T-helper 2 cell (primary cell): ENCODE measurements at places on chromosomes 6 and 20.

DNA sequence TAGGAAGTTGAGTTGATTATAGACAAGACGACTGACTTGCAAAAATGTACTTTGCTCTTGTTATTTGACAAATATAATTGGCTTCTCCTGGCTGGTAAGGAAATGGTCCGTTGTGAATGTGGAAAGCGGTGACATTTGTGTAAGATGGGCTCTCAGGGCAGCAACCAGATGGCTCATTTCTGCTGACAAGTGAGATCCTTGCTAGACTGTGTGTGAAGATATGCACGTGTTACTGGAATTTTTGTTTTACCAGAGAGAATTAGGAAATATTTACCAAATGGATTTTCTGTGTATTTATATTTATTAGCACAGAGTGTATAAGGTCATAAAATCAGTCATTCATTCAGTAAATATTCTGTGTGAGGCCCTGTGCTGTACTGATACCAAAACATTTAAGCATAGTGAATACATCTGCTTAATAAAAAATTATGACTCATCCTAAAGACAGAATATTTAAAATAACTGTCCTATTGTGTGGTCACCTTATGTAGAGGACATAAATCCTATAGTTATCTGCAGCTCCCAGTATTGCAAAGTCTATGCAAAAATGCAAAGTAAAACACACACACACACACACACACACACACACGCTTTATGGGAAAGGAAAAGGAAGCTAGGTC, 109.9 kb upstream of the ASF1A start:
- DNase-seq: no peak

GRCh38 chr6:83155794-83156193, 37.3 kb downstream of the PGM3 start:
- no peak for DNase-seq

DNA sequence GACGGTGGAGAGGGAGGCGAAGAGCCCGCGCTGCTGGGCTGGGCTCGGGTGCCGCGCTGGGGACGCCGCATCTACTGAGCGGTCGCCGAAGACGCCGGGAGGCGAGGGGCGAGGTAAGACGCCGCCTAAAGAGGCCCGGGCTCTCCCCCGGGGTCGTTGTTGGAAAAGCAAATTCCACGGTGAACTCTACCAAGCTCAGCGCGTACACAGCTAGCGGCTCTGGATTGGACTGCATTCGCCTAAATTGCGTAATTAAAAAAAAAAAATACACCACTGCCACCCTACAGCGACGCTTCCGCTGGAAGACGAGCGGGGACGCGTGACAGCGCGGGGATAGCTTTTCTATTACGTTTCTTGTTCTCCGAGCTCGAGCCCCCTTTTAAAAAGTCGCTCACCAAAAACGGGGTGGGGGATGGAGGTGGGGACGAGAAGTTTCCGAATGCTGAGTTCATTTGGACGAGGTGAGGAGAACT, 92.0 kb upstream of the PRDM1 start:
- DNase-seq: peak; percentile 88

- DNase-seq: no peak
Observed at GRCh38 chr6:52787917-52788316, 15.7 kb downstream of the GSTA1 start.

DNA sequence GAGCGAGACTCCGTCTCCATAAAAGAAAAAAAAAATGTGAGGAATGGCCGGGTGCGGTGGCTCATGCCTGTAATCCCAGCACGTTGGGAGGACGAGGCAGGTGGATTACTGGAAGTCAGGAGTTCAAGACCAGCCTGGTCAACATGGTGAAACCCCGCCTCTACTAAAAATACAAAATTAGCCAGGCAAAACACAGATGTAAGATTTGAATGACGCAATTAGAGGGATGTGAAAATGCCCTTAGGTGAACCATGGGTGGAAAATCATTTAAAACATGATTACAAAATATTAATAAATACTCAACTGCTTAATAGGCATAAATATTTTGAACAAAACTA, 20.9 kb downstream of the COL9A3 start:
- DNase-seq: no peak

GRCh38 chr6:116446399-116446798, 14.8 kb upstream of the CALHM6 start:
- no peak for DNase-seq

DNA sequence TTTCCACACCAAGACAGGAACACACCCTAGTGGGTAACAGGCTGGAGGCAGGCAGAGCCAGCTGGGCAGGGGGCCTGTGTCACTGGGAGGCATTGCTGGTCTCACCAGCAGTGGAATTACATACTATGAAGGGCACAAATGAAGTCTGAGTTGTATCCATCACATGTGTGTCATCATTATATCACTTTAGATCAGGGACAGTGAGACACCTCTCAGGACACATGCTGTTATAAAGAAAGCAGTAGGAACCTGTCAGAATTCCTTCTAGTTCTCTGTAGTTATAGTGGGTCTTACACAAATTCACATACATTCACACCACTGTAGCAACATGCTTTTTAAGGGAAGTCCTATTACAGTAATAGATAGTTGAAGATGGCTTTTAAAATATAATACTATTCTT, 63.5 kb upstream of the FYN start:
- no peak for DNase-seq

GRCh38 chr6:168004023-168004422, 6.6 kb downstream of the KIF25 start:
- no peak for DNase-seq

DNA sequence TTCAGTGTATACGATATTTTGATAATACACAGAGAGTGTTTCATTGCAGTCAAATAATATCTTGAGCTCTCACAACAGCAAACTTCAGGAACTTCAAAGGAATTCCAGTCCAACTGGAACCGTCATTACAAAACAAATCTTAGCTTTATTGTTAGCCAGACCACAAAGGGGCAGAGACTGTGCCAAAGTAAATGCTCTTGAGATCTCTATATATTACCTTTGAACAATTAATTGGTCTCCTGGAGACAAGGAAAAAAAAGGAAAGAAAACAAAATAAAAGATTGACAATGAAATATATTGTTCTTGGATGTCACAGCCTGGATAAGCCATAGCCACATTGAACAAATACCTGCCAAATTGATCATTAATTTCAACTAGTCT, 70.0 kb downstream of the FOXC1 start:
- DNase-seq: no peak

DNA sequence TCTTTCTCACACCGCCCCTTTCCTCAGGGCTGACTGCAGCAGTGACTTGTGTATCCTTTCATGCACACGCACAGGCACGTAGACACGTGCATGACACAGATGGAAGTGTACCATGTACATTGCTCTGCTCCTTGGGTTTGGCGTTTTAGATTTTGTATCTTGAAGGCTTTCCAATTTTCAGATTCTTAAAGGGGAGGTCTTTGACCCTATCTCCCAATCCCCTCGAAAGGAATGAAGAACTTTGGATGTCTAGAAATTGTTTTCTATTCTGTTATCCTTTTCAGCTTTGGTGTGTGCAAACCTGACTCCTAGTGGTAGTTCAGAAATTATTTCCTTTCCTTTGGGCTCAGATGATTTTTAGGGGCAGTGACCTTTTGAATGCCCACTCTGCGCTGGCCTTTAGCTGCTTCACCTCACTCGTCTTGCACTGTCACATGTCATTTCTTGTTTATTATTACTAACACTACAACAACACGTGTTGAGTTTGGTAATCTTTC, 63.0 kb downstream of the HIVEP1 start:
- no peak for DNase-seq

- DNase-seq: no peak
Observed at GRCh38 chr20:43938932-43939761, 24.5 kb downstream of the TOX2 start.

- DNase-seq: no peak
Observed at GRCh38 chr6:116003668-116004067, 57.0 kb downstream of the FRK start.

- DNase-seq: no peak
Observed at GRCh38 chr6:6006006-6006427, 708 bp downstream of the NRN1 start.

- peak; percentile 68 for DNase-seq
Observed at GRCh38 chr6:30490026-30490876, 942 bp downstream of the HLA-E start.
